ENCODE measurements at places on chromosomes 4 and X. TPM values are rescaled to one million over a fixed set of nuclear protein-coding genes. Genes with fewer than 3 reads are reported as not detected.

Gene HMGN5
- total RNA-seq: 0.26 TPM

Gene NOX1
- total RNA-seq: not detected

Gene CT45A3
- total RNA-seq: not detected

Gene PLAC1
- total RNA-seq: not detected

Gene PPEF2
- not detected for total RNA-seq

Gene SSX1
- not detected for total RNA-seq

Gene COL4A6
- 51.3 TPM for total RNA-seq

Gene WDR13
- total RNA-seq: 84.5 TPM

Gene SPANXN3
- total RNA-seq: not detected

Gene NHSL2
- total RNA-seq: 8.5 TPM

Gene TMSB15C
- total RNA-seq: 11.6 TPM

Gene HELT
- total RNA-seq: not detected

Gene BLTP1
- 186 TPM for total RNA-seq

Gene HHIP
- total RNA-seq: 1.5 TPM

Gene ASMT
- total RNA-seq: 2.6 TPM

Gene PPP1R3F
- total RNA-seq: 8.7 TPM

Measured in uterus (tissue), 4 donors.